ENCODE measurements at places on chromosomes 3 and 15.

- no peak for DNase-seq
These were observed 25.5 kb upstream of the PDHB start for GRCh38 chr3:58459160-58459559.

GRCh38 chr3:194205675-194206133, 69.8 kb downstream of the HES1 start:
- no peak for DNase-seq

- DNase-seq, result peak; percentile 84
These were observed 489 bp downstream of the GMPPB start for GRCh38 chr3:49723296-49723627.

DNA sequence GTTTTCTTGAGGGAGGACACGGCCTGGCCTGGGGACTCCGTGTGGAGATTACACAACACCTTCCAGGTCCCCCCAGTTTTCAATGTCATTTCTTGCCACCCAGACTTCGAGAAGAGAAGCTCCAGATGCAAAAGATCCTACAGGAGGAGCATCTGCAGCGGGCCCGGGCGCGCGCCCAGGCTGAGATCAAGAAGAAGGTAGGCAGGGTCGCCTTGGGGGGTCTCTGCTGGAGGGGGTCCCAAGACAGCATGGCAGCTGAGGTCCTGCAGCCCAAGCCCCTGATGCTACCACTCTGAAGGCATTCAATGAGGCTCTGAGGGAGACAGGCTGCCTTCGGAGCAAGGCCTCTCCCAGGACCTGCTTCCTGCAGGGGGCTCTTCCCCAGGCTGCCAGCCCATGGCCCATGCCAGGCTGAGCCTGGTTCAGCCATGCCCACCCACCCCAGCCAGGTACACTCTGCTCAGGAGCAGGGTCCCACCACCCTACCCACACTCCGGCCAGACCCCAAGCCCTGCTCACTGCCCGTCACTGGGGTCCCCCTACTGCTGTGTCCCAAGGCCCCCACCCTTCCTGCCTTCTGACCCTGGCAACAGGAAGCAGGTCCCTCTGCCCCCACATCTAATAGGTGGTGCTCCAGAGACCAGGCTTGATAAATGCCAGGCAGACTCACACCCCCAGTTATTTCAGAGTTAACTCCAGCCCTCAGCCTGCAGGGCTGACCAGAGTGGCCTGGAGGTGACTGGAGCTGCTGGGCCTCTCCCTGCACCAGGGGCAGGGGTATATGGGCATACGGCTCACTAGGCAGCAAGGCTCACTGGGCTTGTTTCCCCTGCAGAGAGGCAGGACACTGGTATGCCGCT, 40.0 kb downstream of the ZXDC start:
- no peak for DNase-seq

- DNase-seq, result no peak
These were observed 127.7 kb downstream of the ASB7 start for GRCh38 chr15:100730129-100730528.

Measured in psoas muscle (tissue), 8 donors.